ENCODE measurements at places on chromosomes 4 and X.

DNA sequence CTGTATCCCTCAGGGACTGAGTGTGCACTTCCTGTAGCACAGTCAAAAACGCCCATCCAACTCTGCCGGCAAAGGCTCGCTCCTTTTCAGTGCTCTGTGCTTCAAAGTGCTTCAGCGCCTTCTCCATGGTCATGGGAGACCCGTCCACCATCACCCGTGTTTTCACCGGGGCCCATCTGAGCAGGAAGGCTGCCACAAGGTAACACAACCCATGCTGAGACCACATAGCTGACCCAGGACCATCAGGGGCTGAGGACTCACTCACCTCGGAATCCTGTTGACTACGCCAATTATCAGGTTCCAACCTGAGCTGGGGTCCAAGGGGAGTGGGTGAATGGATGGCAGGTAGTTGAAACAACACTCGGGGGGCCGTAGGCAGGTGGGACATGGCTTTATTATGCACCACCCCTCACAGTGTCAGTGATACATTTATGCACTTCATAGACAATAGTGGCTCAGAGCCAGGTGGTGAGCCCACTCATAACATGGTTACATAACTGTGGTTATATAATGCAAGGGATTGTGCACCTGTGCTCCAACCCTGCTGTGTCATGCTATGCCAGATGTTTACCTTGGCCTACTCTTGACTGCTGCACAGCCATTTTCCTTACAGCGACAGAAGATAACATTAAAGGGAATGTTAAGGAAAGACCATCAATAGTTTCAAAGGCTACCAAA lies 227.8 kb downstream of the ADGRL3 start:
- DNase-seq, result no peak

DNA sequence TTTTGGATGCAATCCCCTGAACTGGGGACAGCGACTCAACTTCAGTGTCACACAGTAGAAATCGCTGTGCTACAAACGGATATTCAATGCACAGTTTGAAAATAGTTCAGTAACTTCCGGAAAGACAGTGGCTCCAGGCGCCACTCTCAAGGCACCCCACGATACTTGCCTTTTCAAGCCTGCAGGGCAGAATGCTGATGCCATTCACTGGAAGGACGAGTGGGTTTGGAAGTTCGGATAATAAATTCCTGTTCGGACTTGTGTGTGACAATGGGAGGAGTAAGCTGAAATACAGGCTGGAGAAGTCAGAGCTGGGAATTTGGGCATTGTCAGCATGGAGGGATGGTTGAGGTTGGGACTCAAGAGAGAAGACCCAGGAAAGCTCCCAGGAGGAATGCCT lies 64.3 kb upstream of the HELT start:
- DNase-seq, result no peak

- no peak for DNase-seq
Observed at GRCh38 chr4:83947125-83947829, 411.4 kb downstream of the GPAT3 start.

- DNase-seq, result no peak
Observed at GRCh38 chr4:136927172-136927571, 605.1 kb downstream of the PCDH18 start.

DNA sequence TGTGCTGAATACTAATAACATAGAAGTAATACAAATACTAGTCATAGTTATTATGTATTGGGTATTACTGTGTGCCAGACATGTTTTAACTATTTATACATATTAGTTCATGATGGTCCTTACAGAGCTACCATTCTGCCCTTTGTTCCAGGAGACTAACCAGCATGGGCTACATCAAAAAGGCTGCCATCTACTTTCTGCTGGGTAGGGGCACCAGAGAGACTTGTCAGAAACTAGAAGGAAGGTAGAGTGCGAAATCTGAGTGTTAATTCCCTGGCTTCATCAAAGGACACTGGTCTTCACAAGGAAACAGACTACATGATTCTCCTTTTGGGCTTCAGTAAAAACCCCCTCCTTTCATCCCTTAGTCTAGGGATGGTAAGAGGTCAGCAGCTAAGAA lies 347.8 kb downstream of the GBA3 start:
- DNase-seq, result no peak

- DNase-seq, result no peak
Observed at GRCh38 chr4:175277816-175278215, 359.7 kb downstream of the ADAM29 start.

- no peak for DNase-seq
Observed at GRCh38 chr4:99677161-99677560, 19.5 kb upstream of the C4orf54 start.

GRCh38 chrX:15382813-15383212 lies 1.4 kb downstream of the VEGFD start:
- DNase-seq, result no peak

- DNase-seq, result no peak
Observed at GRCh38 chr4:127648061-127648460, 15.3 kb downstream of the INTU start.

GRCh38 chrX:13750204-13750603 lies 15.7 kb downstream of the OFD1 start:
- DNase-seq, result peak; percentile 65

GRCh38 chrX:43481576-43481975 lies 174.5 kb upstream of the MAOA start:
- no peak for DNase-seq

GRCh38 chr4:95572304-95572991 lies 23.7 kb upstream of the UNC5C start:
- DNase-seq, result no peak

- DNase-seq, result no peak
Observed at GRCh38 chrX:50927127-50927526, 16.6 kb downstream of the BMP15 start.

DNA sequence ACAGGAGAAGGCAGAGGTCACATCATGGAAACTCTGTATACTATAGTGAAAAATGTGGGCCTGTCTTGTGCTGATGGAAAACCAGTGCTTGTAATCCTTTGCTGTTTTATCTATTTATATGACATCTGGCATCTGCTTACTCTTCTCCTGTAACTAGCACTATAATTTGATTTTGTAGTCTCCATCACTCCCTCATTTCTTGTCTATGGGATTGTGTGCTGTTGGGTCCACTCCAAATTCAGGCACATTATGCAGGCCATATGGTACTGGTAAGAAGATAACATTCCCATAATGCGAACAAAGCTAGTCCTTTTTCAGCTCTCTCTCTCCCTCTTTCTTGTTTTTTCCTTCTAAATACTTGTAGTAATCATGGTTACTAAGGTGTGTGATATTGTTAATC lies 581.2 kb upstream of the IGFBP7 start:
- no peak for DNase-seq

GRCh38 chr4:128775916-128776315 lies 33.6 kb upstream of the JADE1 start:
- DNase-seq, result no peak

GRCh38 chr4:181998398-181999295 lies 244.6 kb upstream of the TENM3 start:
- DNase-seq, result no peak

GRCh38 chr4:165359506-165359905 lies 19.3 kb upstream of the CPE start:
- no peak for DNase-seq

GRCh38 chr4:12993923-12994322 lies 490.2 kb downstream of the RAB28 start:
- DNase-seq, result no peak

- DNase-seq, result no peak
Observed at GRCh38 chrX:49287665-49288064, 15.8 kb upstream of the GAGE10 start.

DNA sequence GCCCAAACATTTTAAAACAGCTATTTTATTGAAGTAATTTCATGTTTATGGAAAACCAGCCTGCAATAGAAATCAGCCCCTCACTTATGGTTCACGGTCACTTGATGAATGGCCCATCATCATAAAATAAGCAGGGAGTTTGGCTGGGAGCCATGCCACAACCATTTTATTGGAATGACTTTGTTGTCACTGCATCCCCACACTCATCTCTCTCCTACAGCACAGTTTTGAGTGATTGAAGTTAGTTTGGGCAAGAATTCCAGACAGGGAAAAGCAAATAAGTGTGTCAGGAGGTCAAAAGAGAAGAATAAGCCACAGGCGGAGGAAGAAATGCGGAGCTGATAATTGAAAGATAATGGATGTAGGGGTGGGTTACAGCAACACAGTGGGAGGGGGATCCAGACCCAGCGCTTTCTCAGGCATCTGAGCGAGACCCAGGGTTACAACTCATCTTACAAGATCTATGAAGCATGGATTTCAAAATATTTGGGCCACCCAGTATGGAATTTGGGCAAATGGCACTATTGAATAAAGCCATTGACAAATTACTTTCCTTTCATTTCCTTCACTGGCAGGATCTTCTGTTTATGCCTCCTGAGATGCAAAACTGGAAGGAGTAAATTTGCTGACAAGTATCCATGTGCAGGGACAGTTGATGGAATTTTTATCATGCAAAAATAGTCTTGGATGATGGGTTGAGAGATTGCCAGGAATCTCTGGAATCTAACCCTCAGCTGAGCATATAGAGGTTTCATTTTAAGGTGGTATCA lies 100.8 kb downstream of the SHROOM3 start:
- DNase-seq, result no peak

GRCh38 chrX:118528071-118528737 lies 32.6 kb downstream of the DOCK11 start:
- DNase-seq, result peak; percentile 82

DNA sequence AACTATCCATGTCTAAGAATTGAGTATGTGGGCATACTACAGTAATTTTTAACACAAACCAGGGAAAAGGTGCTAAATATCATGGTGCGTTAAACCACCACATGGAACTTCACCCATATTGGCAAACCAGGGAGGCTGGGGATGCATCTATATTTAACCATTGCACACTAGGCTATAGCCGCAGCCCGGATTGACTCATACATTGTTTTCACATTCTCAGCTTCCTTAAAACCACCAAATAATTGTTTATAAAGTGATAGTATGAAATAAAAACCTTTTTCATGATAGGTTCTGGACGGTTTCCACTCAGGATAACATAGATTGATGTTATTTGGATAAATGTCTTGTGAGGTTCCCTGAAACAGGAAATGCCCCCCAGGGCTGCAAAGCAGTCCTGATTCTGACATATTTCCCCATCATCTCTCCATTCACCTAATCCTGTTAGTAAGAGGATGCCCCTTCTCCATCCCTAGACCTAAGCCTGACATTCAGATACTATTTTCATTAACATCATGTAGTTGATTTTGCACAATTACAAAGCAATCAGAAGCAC lies 7.9 kb downstream of the COL25A1 start:
- no peak for DNase-seq

DNA sequence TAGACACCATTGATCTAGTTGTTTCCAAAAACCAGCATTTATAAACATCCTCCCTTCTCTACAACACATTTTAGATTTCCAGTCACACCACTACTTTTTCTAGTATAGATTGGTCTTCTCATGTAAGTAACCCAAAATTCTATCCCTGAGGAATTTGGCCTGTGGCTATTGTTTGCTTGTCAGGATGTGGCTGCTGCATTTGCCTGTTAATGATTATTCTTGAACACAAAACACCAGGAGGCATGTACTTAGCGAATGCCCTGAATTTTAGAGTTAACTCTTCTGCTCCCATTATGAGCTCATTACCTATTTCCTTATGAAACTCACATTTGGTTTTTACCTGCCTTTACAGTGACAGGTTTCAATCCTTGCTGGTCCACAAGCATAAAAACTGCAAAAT lies 102.0 kb upstream of the FSTL5 start:
- no peak for DNase-seq

DNA sequence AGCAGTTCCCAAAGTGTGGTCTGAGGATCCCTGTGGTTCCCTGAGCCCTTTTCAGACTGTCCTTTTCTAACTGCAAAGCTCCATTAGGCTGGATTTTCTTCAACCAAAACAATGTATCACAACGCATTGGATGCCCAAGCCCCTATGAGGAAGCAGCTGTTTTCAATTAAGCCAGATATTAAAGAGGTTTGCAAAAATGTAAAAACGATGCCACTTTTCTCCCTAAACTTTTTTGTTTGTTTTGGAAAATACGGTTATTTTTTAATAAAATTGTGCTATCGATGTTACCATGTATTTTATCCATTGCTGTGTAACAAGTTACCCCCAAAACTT lies 170.4 kb upstream of the BCOR start:
- no peak for DNase-seq

GRCh38 chrX:8907688-8908087 lies 106.5 kb upstream of the FAM9A start:
- no peak for DNase-seq

- no peak for DNase-seq
Observed at GRCh38 chr4:86596807-86597206, 2.7 kb downstream of the PTPN13 start.

GRCh38 chr4:37663552-37663951 lies 22.6 kb downstream of the RELL1 start:
- no peak for DNase-seq

DNA sequence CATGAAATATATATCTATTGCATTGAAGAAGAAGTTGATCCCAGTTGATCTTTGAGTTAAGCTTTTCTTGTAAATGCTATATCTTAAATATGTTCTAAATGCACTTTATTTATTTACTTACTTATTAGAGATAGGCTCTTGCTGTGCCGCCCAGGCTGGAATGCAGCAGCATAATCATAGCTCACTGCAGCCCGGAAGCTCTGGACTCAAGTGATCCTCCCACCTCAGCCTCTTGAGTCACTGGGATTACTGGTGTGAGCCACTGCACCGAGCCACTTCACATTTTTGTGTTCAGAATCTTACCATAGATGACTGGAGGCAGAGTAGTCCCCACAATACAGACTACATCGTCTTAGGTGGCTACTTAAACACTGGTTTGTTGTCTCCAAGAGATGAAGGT lies 324.3 kb upstream of the SLIT2 start:
- DNase-seq, result no peak

- no peak for DNase-seq
Observed at GRCh38 chr4:157992038-157992705, 180.7 kb downstream of the GASK1B start.

- DNase-seq, result no peak
Observed at GRCh38 chr4:6453688-6453990, 18.8 kb downstream of the PPP2R2C start.

DNA sequence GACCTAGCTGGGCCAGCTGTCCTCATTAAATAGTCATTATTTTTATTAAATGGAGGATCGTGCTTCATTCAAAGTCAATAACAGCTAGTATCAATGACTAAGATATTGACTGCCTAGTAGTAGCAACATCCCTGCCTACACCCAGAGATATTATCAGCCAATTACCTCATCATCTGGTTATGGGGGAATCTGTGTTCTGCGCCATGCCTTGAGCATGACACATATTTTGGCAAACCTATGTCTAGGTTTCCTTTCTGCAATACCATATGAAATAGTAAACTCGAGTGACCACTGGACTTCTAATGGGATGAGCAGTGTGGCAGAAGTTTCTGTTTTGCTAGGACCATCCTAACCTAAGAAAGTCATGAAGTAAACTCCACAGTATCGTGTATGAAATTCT lies 50.0 kb upstream of the AADAT start:
- no peak for DNase-seq

DNA sequence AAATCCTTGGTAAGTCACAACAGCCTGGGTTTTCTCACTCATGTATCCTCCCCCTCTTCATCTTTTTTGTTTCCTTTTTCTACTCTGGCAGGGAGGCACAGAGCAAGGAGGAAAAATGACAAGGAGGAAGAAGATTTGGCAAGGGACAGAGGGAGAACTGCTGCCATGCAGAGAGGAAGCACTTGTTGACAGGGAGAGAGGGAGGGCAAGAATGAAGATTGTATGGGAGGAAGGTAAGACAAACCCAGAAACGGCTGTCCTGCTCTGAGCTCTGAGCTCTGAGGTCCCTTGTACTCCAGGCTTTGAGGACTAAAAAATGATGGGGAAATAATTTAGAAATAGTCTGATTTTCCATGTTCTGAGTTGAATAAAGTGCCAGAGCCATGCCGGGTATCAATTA lies 123.9 kb downstream of the DCHS2 start:
- no peak for DNase-seq

GRCh38 chr4:174444390-174444789 lies 77.9 kb downstream of the HPGD start:
- no peak for DNase-seq
